Karpas-422 (cell line): ENCODE measurements at places on chromosomes 6 and 20. TPM values are rescaled to one million over a fixed set of nuclear protein-coding genes. Genes with fewer than 3 reads are reported as not detected.

C6orf89 gene
- 42.9 and 53.1 TPM in 2 replicates for total RNA-seq

DNA sequence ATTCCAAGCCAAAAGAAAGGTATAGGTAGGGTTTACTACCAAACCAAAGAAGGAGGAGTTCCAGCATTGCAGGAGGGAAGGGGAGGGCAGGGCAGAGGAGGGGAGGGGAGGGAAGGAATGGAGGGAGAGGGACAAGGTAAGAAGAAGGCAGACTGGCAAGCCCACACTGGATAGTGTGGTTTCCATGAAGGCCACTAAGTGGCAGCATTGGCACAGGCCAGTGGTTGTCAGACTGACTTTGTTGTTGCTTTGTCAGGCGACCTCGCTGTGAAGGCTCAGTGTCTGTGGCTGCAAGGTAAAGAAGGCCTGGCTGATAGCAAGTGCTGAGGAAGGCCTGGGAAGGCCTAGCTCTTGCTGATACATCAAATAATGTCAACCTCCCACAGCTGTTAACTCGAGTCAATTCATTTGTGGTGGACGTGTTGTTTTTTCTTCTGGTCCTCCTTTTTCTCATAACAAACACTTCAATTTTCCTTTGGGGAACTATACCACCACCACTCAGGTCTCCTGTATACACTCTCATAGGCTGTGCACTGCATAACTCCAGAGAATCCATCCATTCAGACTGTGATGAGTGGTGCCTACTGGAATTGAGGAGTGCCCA lies 7.7 kb upstream of the ZNF334 start:
- no peaks in the 10 kb centered on the region for H3K36me3 ChIP-seq
- no peak overlapping the region for H3K4me3 ChIP-seq
- no peaks in the 10 kb centered on the region for H3K27me3 ChIP-seq
- H3K4me1 ChIP-seq, result peaks cover 12% of the 10 kb centered on the region

NCOA7 gene
- total RNA-seq, result 28.6 and 34.2 TPM in 2 replicates

BNIP5 gene
- total RNA-seq, result not detected in 2 replicates

DNA sequence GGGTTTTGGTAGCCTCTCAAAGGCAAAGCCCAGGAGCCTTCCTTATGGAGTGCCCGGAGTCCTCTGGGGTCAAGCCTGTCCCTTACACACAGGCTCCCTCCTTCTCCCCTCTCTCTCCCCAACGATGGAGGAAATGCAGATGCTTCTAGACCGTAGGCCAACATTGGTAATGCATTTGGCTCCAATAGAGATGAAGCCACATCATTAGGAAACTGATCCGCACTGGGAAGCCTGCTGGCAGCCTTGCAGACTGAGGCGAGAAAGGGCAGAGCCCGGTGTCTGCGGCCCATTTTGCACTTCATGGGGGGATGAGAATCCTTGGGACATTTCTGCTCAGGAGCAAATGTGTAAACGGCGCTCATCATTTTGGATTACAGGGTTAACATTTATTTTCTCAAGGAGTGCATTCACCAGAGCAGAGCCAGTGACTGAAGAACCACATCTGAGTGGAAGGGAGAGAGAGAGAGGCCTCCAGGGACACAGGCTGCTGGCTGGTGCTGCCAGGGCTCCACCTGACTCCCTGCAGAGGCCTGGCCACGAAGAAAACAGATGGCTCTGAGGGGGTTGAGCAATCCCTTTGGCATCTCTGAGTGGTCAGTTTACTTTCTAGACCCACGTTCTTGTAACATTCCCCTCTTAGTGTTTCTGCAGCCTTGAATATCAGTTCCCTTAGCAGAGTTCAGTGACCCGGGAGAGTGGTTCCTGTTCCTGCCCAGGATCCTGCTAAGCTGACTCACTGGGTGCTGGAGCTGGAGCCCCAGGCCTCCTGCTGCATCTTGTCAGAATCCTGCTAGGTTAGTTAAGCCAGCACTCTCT lies 4.4 kb upstream of the CST3 start:
- H3K27me3 ChIP-seq, result no peaks in the 10 kb centered on the region
- H3K27ac ChIP-seq, result no peak overlapping the region
- no peak for DNase-seq
- no peaks in the 10 kb centered on the region for H3K4me1 ChIP-seq
- no peak overlapping the region for H3K4me3 ChIP-seq

DNA sequence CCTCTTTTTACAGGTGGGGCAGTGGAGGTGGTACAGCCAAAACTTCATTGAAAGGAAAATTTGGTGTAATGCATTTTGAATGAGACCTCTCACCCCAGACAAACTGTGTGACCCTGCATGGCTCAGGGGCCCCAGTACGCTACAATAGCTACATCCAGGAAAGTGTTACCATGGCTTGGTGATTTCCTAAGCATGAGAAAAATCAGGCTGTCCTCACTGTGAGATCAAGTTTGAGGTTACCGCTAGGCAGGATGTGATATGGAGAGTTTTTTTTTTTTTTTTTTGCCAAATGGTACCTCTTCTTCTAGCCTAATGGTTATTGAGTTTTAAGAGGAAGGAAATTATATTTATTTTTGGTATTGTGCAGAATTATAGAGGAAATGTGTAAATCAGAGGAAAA lies 305.3 kb downstream of the CD83 start:
- DNase-seq, result no peak
- no peaks in the 10 kb centered on the region for H3K36me3 ChIP-seq
- H3K27me3 ChIP-seq, result no peaks in the 10 kb centered on the region
- H3K4me1 ChIP-seq, result no peaks in the 10 kb centered on the region
- no peak overlapping the region for H3K4me3 ChIP-seq
- H3K27ac ChIP-seq, result no peak overlapping the region

CPNE5 gene
- 0.63 and 2.4 TPM in 2 replicates for total RNA-seq

DNA sequence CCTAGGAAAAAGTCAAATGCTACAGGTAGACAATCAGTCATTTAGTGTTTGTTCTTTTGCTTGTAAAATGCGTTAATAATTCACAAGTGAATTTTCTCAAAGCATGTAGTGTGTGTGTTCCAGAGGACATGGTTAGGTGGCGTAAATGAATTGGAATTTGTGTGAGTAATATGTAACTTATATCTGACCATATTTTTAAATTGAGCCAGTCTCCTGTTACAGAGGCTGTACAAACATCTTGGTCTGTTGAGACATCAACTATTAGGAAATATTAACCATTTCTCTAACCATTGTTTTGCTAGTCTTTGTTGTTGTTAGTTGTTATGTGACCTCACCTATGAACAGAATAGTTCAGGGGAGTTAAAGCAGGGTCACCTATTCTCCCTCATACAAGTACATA lies 22.7 kb downstream of the MCM8 start:
- H3K27me3 ChIP-seq, result no peaks in the 10 kb centered on the region
- no peak overlapping the region for H3K4me3 ChIP-seq
- no peaks in the 10 kb centered on the region for H3K4me1 ChIP-seq
- no peak for DNase-seq

GRCh38 chr6:109075934-109076333 lies 18.7 kb downstream of the SESN1 start:
- no peaks in the 10 kb centered on the region for H3K4me1 ChIP-seq
- H3K4me3 ChIP-seq, result no peak overlapping the region

GRCh38 chr6:130076512-130076911 lies 58.1 kb downstream of the L3MBTL3 start:
- DNase-seq, result peak; percentile 75
- H3K36me3 ChIP-seq, result no peaks in the 10 kb centered on the region
- no peak overlapping the region for H3K4me3 ChIP-seq
- H3K4me1 ChIP-seq, result peaks cover 21% of the 10 kb centered on the region
- H3K27me3 ChIP-seq, result no peaks in the 10 kb centered on the region

- H3K27me3 ChIP-seq, result no peaks in the 10 kb centered on the region
- no peaks in the 10 kb centered on the region for H3K36me3 ChIP-seq
- no peak for DNase-seq
- H3K4me3 ChIP-seq, result no peak overlapping the region
- no peak overlapping the region for H3K27ac ChIP-seq
These were observed 16.1 kb upstream of the KIAA0408 start for GRCh38 chr6:127475135-127475822.

- DNase-seq, result peak; percentile 74
- no peaks in the 10 kb centered on the region for H3K27me3 ChIP-seq
- H3K4me1 ChIP-seq, result no peaks in the 10 kb centered on the region
- no peak overlapping the region for H3K27ac ChIP-seq
These were observed 105.5 kb upstream of the MYL9 start for GRCh38 chr20:36435592-36436541.

DNA sequence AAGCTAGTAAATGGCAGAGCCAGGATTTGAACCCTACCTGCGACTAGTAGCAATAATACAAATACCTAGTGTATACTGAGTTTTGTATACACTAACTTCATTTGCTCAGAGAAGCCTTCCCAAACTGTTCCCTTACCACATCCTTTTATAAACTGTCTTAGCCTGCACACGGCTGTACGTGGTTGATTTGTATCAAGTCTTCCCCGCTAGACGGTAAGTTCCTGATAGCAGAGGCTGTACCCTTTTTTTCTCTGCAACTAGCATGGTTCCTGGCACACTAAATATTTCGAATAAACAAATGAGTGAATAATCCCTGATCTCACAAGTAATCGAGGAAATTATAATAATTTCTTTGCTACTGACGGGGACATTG lies 636 bp downstream of the RTF2 start:
- H3K4me3 ChIP-seq, result peak overlapping the region; percentile 94
- H3K27me3 ChIP-seq, result no peaks in the 10 kb centered on the region
- H3K27ac ChIP-seq, result no peak overlapping the region
- DNase-seq, result no peak
- H3K36me3 ChIP-seq, result peaks cover 11% of the 10 kb centered on the region; the same call in 1 of the 2 replicates

GRCh38 chr6:64714073-64714472 lies 993.0 kb downstream of the EYS start:
- H3K4me1 ChIP-seq, result no peaks in the 10 kb centered on the region
- H3K27me3 ChIP-seq, result no peaks in the 10 kb centered on the region
- H3K27ac ChIP-seq, result no peak overlapping the region
- no peak for DNase-seq
- H3K4me3 ChIP-seq, result no peak overlapping the region
- H3K36me3 ChIP-seq, result no peaks in the 10 kb centered on the region

DNA sequence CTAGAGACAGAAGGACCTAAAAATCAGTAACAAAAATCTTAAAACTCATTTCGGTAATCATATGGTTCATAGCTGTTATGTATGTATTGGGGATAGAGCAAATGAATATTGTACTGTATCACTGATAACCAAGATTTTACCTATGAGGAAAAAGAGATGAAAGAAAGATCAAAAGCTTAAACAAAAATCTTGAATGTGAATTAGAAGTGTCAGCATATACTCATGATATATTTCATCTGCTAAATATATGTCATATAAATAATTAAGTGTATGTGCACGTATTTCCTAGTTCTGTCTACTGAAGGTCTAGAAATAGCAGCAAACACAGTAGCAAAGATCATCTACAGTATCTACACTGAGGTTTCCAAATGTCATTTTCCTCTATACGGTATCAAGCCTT lies 299.8 kb downstream of the BTBD9 start:
- DNase-seq, result no peak
- no peak overlapping the region for H3K27ac ChIP-seq
- no peaks in the 10 kb centered on the region for H3K36me3 ChIP-seq
- no peaks in the 10 kb centered on the region for H3K4me1 ChIP-seq
- H3K4me3 ChIP-seq, result no peak overlapping the region
- no peaks in the 10 kb centered on the region for H3K27me3 ChIP-seq

CD109 gene
- total RNA-seq, result 0.22 TPM in 1 of 2 replicates, not detected in the other

- no peak for DNase-seq
- H3K27ac ChIP-seq, result no peak overlapping the region
- H3K4me3 ChIP-seq, result no peak overlapping the region
- H3K36me3 ChIP-seq, result no peaks in the 10 kb centered on the region
These were observed 4.8 kb upstream of the SMIM28 start for GRCh38 chr6:138372711-138373463.

- H3K36me3 ChIP-seq, result no peaks in the 10 kb centered on the region
- no peaks in the 10 kb centered on the region for H3K27me3 ChIP-seq
- DNase-seq, result no peak
These were observed 43.3 kb downstream of the IRAK1BP1 start for GRCh38 chr6:78910591-78911171.

CLPSL2 gene
- total RNA-seq, result not detected in 2 replicates

- no peak overlapping the region for H3K27ac ChIP-seq
- H3K4me1 ChIP-seq, result peaks cover 4% of the 10 kb centered on the region
These were observed 155.1 kb downstream of the SLC16A10 start for GRCh38 chr6:111242452-111242851.

SCAND1 gene
- 75.9 and 123 TPM in 2 replicates for total RNA-seq

BTNL2 gene
- not detected in 2 replicates for total RNA-seq

COX4I2 gene
- not detected in 2 replicates for total RNA-seq

DNA sequence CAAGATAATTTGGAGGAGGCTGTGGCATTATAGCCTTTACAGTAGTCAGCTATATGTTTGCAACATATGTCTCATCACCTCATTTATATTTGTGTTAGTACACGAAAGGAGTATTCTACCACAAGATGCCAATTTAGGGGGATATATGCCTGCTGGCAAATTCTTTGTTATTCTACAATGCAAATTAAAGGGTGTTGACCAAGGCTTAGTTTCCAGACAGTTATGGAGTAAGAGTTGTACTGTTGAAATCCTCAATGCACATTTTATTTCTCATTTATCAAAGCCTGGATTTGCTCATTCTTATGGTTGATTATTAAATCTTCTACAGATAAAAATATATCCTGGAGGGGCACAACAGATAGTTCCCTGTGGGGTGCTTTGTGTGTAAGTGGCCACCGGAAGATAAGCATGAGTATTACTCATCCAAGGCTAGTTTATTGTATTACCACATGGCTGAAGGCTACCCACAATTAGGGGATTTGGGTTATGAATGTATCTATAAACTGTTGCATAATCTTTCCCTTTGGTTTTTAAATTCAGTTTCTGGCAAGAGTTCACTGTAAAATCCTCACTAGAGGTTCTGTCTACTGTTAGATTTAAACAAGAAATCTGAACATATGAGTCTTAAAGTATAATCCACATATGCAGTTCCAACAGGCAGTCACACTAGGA lies 9.0 kb downstream of the CST9 start:
- no peaks in the 10 kb centered on the region for H3K27me3 ChIP-seq
- H3K36me3 ChIP-seq, result no peaks in the 10 kb centered on the region
- H3K4me3 ChIP-seq, result no peak overlapping the region
- no peak overlapping the region for H3K27ac ChIP-seq

CLDN20 gene
- total RNA-seq, result not detected in 2 replicates

RHAG gene
- total RNA-seq, result not detected in 2 replicates

DNA sequence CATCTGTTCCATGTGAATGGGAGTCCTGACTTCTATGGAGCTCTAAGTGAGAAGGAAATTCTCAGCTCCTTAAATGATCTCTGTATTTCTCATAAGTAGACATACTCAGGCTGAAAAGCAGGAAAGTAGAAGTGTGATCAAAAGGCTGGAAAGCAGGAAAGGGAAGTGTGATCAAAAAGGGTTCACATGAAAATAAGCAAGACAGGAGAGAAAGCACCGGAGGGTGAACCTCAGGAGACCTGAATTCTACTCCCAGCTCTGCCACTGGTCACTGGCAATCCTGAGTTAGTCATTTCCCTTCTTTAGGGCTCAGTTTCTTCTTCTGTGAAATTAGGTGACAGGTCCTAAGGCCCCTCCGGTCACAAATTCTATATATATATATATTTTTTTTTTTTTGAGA lies 55.5 kb upstream of the TRERF1 start:
- no peaks in the 10 kb centered on the region for H3K36me3 ChIP-seq
- H3K27ac ChIP-seq, result peak overlapping the region; percentile 91
- peak overlapping the region; percentile 40 for H3K4me3 ChIP-seq
- H3K27me3 ChIP-seq, result no peaks in the 10 kb centered on the region

- H3K4me1 ChIP-seq, result no peaks in the 10 kb centered on the region
- peak; percentile 53 for DNase-seq
- no peak overlapping the region for H3K27ac ChIP-seq
- no peaks in the 10 kb centered on the region for H3K36me3 ChIP-seq
- H3K4me3 ChIP-seq, result no peak overlapping the region
These were observed 327.0 kb downstream of the BMP2 start for GRCh38 chr20:7094438-7094997.

GRCh38 chr6:42276034-42276890 lies 58.6 kb upstream of the MRPS10 start:
- H3K36me3 ChIP-seq, result peaks cover 6% of the 10 kb centered on the region; the same call in 1 of the 2 replicates
- H3K4me1 ChIP-seq, result peaks cover under 1% of the 10 kb centered on the region
- no peak overlapping the region for H3K4me3 ChIP-seq
- no peaks in the 10 kb centered on the region for H3K27me3 ChIP-seq
- DNase-seq, result no peak
- no peak overlapping the region for H3K27ac ChIP-seq

ANKS1A gene
- total RNA-seq, result 7.0 and 10.3 TPM in 2 replicates
